ENCODE measurements at places on chromosomes 2 and 18.

DNA sequence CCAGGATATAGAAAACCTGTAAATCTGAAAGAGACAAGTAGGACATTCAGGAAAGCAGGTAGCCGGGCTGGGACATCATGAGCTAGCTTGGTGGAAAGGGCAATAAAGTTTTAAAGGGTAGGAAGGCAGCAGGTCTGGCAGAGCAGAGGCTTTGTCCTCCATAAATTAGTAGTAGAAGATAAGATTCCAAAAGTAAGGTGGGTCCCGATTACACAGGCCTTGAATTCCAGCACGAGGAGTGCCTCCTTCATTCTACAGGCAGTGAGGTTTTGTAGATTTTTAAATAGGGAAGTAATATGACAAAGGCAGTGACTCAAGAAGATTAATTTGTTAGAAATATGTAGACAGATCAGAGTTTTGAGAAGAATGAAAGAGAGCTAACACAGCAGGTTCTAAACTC is 160.7 kb downstream of the DTNB start:
- DNase-seq, result no peak

GRCh38 chr2:24382363-24383073 is 22.2 kb upstream of the ITSN2 start:
- DNase-seq, result peak; percentile 16

GRCh38 chr2:137300987-137301386 is 535.6 kb downstream of the THSD7B start:
- no peak for DNase-seq

GRCh38 chr2:240847817-240848216 is 20.8 kb upstream of the AGXT start:
- no peak for DNase-seq

GRCh38 chr2:166197446-166197845 is 69.6 kb upstream of the SCN1A start:
- no peak for DNase-seq

DNA sequence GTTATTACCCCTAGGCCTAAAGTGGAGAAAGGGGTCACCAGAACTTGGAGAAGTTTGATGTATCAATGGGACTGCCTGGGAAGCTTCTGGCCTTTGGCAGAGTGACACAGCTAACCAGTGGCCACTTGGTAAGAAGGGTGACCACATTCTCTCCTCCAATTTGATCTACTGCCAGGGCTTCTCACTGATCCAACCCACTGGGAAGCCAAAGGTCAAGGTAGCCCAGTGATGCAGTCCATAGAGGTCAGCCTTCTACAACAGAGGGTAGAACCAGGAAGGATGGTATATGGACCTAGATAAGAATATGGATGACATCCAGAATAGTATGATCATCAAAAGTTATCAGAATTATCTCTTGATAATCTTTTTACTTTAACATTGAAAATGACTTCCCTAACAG is 493.6 kb downstream of the NYAP2 start:
- DNase-seq, result no peak

DNA sequence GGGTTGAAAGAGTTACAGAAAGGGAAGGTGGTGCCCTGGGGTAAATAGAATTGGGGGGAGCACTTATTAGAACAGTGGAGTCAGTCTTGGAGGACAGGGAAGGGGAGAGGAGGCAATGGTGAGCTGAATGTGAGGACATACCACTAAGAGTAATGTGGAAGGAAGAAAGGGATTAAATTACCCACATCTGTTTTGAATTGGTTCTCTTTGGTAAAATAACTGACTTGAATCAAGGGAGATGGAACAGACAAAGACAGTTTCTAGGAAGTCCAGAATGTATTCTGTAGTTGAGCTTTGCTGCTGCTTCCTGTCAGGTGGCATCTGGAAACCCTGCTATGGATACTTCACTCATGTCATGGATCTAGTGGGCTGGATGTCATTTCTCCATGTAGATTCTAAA is 6.7 kb downstream of the SETBP1 start:
- DNase-seq, result no peak

GRCh38 chr2:33488715-33489540 is 12.5 kb downstream of the RASGRP3 start:
- no peak for DNase-seq

DNA sequence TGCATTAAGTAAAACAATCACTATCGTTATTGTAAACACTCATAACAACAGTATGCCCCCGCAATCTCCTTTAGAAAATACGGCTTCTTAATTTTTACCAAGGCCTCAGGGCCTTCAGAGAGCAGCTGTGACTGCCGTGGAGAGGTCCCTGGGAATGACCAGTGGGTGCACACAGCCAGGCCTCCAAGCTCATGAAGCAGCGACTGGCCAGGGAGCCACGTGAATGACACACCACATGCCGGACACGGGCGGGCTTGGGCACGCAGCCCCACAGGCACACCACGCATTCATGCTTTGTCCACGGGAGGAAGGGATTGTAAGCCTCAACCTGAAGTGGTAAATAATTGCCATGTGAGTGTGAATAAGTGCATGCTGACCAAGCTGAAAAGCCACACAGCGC is 121.0 kb downstream of the EIPR1 start:
- DNase-seq, result no peak

DNA sequence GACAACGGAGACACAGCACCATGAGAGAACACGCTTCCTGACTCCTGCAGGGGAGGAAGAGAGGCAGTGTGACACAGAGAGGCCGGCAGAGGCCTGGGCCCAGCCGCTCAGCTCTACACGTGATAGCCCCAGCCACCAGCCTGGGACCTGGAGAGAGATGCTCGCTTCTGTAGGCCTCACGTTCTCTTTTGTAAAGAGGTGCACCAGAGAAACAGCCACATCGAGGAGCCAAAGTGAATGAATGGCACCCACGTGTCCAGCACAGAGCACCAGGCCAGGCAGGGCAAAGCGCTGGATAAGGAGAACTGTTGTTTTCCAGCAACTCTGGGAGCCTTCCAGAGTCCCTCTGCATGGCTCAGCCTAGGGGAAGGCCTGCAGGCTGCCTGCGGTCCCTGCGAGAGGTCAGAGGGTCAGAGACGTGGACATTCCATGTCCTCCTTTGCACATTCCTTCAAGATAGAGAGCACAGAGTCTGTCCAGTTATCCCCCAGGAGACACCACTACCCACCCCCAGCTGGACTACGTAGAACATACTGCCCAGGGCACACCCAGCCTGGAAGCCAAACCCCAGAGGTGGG is 14.2 kb downstream of the LIMS2 start:
- DNase-seq, result no peak

DNA sequence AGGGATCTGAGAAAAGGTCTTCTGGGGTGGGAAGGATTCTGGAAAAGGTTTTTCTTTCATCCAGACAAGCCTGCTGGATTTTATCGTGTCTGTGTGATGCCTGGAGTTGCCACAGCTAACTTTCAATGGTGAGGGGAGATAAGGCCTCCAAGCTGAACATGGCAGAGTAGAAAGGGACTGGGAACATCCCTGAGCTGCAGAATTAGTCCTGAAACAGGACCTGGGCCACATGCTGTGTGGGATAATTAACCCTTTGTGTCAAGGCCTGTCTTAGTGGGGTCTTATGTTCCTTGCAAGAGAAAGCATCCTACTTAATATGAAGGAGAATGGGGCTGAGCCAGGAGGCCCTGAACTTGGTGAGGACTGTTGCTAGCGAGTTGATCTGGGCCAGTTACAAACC is 66.4 kb downstream of the VSNL1 start:
- no peak for DNase-seq

GRCh38 chr2:138180692-138181386 is 216.6 kb downstream of the HNMT start:
- no peak for DNase-seq

DNA sequence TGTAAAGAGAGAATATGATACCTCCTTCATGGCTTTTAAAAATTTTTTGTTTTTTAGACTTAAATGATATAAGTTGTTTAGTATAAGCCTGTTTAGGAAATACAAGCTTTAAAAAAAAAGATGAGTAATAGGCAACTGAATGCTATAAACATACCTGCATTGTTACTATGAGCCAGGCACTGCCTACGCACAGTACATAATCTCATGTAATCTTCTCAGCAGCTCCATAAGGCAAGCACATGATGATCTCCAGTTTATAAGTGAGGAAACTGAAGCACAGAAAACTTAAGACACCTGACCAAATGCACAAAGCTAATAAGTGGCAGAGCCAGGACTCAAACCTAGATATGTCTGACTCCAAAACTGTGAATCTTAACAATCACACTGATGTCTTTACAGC is 156.3 kb upstream of the SLC1A4 start:
- no peak for DNase-seq

DNA sequence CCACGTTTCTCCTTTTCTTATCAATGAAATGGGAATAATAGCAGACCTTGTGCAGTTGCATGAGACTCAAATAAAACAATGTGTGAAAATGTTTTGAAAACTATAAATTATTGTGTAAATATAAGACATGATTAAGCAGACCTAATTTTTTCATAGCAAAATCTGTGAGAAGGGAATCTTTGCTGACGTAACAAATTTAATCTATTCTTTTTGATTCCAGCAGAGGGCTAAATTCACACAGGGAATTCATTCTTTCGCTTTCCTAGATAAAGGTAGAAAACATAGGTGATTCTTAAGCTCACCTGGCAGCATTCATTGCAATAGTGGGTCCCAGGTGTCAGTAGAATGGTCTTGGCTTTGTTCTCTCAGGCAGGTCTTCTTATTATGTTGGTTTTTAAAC is 450.0 kb upstream of the GCFC2 start:
- no peak for DNase-seq

DNA sequence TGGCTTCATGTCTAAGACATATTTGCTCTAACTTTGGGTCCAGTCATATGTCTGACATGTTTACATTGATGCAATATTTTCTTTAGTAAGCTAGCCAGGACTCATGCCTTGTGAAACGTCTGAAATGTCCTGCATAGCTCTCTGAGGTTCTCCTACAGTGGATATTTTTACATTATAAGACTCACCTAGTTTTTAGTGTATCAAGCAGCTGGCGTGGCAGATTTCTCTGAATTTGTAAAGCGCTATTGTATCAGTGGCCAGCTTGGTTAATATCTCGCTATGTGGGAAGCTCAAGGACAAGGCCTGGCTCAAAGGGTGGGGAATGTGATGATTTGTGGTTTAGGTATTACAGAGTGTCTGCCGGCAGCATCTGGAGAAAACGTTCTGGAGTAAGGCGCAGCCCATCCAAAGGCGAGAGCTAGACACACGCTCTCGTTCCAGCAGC is 164.3 kb downstream of the LTBP1 start:
- DNase-seq, result no peak

GRCh38 chr2:60068755-60069154 is 484.7 kb downstream of the BCL11A start:
- DNase-seq, result no peak

GRCh38 chr2:222318712-222319585 is 20.2 kb upstream of the PAX3 start:
- DNase-seq, result no peak

- no peak for DNase-seq
Measured at GRCh38 chr18:2826581-2826980, 20.2 kb upstream of the EMILIN2 start.

DNA sequence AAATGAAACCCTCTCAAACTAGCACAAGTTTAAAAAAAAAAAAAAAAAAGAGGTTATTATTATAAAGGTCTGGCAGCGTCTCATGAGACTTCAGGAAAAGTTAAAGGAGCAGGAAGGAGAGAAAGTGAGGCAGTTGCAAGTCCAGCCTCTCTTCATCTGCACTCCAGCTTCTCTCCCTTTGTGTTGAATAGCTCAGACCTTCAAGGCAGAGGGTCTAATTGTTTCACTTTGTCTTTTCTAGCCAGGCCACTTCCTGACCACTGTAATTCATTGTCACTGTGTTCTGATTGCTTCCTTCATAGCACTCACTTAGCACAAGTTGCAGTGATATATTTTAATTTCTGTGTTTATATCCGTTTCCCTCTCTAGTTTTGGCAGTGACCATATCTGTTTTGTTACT is 99.9 kb downstream of the SPATS2L start:
- no peak for DNase-seq

DNA sequence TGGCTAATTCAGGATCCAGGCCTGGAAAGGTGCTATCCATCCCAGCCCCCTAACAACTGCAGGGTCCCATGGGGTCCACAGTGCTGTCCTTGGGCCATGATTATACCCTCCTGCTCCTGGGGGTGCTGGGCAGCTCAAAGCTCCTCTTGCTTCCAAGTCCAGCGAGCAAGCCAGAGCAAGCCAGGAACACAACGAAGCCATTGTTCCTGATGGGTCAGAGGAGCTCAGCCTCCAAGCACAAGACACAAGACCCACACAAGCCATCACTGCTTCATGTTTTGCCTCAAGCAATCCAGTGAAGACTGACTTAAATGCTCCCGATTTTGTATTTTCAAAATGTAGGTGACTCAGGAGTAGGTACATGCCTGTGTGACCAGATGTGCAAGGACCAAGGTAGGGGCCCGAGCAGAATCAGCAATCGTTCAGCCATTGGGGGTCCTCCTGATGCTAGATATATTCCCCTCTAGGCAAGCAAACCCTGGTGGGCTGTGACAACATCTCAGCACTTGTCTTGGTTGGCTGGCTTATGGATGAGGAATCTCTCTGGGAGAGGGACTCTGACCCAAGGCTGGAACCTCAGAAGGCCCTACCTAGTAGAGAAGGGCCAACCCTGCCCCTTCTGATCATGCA is 90.8 kb downstream of the EPAS1 start:
- DNase-seq, result no peak

DNA sequence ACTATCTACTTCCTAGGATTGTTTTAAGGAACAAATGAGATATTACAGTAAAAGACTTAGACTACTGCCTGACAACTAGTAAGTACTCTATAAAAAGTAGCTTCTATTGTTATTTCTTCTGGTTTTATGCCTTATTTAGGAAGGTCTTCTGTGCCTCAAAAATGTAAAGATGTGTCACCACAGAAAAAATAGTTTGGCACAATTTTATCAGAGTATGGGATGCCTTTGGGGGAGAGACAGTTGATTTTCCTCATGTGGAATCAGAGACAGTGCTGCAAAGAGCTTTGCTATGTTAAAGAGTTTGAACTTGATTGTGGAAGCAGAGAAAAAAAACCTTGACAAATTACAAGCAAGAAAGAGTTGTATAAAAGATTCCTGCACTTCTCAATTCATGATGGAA is 98.4 kb downstream of the EHBP1 start:
- no peak for DNase-seq

- DNase-seq, result no peak
Measured at GRCh38 chr2:60849187-60849586, 32.2 kb upstream of the REL start.

Data from activated CD4-positive, CD25-positive, alpha-beta regulatory T cell (primary cell).